ENCODE measurements at places on chromosomes 7 and 10.

DNA sequence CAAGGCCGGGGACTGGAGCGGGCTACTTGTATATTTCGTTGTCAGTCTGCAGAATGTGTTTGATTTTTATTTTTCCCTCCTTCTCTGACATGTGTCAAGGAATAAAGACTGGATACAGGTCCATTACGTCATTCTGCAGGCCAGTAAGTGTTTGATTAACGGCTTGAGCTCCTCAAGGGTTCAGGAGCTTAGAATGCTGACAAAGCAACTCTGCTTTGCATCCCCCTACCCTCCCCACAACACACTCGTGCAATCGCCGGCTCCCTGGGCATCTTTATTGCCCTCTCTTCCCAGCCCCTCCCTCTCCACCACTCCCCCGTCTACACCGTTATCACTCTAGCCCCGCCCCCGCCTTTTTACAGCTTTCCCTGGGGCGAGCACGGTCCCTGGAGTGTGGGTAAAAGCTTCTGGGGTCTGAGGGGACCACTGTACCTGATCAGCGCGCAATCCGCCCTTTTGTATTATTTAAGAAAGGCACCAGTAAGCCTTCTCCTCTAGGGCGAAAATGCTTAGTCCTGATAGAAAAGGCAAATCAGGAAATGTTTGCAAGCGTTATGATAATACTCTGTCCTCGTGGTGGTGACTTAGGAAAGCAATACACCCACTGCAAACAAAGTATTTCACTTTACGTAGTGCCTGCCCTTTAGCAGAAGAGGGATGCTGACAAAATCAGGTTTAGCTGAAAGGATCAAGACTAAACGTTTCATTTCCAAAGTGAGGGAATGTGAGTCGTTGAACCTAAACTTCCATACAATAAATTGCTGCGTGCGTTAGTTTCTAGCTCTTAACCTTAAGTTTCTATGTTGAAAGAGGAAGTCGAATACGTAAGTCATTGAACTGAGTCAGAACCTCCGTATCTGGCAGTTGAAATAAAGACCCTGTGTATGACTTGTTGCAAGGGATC, 1.4 kb upstream of the CREB5 start:
- DNase-seq = peak; percentile 33

DNA sequence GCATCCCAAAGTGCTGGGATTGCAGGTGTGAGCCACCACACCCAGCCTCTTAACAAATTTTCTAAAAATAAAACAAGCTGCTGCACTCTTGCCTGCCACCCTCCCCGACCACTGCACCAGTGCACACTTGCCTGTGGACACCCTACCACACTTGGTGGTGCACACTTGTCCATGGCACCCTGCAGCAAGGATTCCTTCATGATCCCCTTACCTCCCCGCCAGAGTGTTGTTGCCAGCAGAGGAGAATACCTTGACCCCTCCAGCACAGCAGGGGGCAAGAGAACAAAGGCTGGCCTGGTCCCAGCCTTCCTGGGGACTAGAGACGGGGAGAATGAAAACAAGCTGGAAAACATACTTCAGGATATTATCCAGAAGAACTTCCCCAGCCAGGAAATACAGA, 65.9 kb upstream of the KCND2 start:
- DNase-seq = no peak

- DNase-seq = no peak
Observed at GRCh38 chr7:42254217-42254616, 17.2 kb upstream of the GLI3 start.

- DNase-seq = no peak
Observed at GRCh38 chr10:36621346-36621745, 504.1 kb upstream of the ANKRD30A start.

- no peak for DNase-seq
Observed at GRCh38 chr10:103276896-103277712, at the start of gene INA. TSS of gene INA (plus strand) at chr10:103277138. CDS start at chr10:103277212, 74 bp downstream.

GRCh38 chr10:15735763-15736162, 16.0 kb upstream of the ITGA8 start:
- DNase-seq = no peak

GRCh38 chr7:152618427-152618826, 57.5 kb downstream of the XRCC2 start:
- DNase-seq = no peak

DNA sequence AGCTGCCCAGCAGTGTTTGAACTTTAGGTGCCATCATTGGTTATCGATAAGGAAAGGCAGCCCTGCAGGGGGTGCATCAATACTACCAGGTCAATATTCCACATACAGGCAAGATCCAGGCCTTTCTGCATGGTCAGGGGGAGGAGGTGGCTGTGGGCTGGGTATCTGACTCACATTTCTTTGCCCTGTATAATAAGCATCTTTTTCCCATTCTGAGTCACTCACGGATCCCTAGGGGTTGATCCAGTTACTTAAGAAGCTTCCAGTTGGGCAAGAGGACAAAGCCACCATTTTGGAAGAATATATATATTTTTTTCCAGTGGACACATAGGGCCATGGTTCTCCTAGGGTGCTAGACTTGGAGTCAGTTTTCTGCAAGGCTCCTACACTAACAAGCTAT, 114.2 kb upstream of the HABP2 start:
- no peak for DNase-seq

DNA sequence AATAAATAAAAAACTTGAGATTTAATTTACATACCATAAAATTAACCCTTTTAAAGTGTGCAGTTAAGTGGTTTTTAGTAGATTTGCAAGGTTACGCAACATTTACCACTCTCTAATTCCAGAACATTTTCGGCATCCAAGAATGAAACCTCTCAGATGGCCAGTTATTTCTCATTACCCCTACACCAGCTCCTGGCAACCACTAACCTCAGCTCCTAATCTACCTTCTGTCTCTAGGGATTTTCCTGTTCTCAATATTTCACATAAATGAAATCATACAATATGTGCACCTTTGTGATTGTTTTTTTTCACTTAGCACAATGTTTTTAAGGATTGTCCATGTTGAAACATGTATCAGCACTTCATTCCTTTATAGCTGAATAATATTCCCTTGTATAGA, 45.1 kb downstream of the INPP5F start:
- no peak for DNase-seq

DNA sequence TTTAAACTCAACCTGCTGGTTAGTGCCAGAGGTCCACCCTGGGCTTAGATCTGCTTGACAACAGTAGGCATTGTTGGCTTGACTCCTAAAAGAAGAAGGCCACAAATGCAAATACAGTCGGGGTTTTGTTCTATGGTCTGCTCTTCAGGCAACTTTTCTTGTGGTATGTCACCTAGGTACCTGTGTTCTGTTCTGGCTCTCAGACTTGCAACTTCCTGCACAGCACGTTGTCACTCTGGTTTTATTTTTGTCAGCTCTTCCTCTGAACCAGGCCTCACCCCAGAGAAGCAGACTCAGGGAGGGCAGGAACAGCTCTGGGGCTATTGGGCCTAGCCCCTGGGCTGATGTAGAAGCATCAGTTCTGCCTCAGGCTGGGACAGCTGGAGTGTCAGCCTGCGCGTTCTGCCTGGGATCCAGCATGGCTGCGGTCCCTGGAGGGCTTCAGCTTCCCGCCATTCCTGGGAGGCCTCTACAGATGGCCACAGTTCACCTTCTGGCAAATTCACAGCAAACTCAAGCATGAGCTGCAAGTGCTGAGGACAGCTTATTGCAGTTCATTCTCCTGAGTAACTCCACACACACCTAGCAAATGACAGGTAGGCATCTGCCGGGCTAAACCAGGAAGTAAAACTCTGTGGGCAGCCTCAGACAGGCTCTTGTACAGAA, 11.0 kb upstream of the PDCD4 start:
- DNase-seq = no peak

- DNase-seq = no peak
Observed at GRCh38 chr7:50068026-50068425, 25.0 kb downstream of the ZPBP start.

DNA sequence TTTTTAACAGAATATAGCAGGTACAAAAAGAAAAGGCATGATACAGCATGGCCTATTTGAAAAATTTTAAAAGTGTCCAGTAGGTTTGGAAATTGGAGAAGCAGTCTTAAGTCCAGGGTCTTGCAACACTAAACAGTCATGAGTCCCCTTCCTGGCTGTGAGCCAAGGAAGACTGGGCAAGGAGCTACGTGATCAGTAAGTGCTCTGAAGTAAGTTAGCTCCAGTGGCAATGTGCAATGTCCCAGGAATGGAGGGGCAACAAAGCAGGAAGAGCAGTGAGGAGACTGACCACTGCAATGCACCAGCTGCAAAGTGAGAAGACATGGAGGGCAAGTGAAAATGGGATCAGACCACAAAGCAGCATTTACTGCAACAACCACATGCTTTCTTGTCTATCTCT, 72.9 kb upstream of the GRID1 start:
- DNase-seq = no peak

DNA sequence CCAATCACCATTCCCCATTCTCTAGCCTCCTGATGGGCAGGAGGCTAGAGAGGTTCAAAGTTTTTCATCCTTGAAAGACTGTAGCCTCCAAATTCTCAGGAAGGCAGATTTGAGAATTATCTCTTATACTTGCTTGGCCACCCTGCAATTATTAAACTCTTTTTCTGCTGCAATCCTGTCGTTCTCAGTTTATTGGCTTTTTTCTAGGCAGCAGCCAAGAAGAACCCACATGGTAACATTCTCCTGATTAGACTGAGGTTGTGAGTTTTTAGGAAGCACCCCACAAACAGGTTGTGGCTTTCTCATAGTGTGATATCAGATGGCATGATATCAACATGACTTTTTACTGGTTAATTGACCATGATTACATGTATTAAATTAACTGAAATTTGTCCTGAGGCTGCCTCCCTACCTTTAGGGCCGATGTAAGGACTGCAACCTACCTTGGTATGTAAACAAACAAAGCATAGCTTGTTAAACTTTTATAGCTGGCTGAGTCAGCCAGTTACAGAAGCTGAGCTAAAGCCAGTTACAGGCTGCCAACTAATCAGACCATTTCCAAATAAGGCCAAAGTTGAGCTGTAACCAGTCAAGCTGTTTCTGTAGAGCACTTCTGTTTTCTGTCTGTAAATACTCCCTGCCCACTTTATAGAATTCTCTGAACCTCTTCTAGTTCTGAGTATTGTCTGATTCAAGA, 3.2 kb upstream of the ZNF248 start:
- no peak for DNase-seq

GRCh38 chr10:97356318-97356914, 21.9 kb upstream of the FRAT2 start:
- no peak for DNase-seq

DNA sequence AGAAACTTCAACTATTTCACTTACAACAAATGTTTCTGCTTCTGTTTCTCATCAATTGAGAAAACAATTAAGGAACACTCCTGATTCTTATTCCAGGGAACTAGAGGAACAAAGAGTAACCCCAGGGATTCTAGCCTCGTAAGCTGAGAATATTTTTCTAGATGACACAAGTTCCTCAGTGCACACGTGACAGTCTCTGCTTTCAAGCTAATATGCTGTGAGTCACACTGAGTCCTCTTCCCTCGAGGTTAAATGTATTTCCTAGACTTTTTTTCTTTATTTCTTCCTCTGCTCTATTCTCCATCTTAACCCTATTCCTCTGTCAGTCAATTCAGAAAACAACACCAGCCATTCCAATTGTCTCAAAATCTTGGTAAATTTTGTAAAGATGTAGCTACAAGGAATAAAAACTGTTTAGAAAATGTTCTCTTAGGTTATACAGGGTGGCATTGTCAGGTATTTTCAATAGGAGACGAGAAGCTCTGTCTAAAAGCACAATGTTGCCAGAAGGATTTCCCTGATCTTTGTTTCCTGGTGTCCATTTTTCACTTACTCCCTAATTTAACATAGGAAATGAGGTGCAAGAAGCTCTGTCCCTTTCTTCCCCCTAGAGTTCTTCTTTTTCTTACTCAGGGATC, 5.8 kb upstream of the C1GALT1 start:
- peak; percentile 23 for DNase-seq

DNA sequence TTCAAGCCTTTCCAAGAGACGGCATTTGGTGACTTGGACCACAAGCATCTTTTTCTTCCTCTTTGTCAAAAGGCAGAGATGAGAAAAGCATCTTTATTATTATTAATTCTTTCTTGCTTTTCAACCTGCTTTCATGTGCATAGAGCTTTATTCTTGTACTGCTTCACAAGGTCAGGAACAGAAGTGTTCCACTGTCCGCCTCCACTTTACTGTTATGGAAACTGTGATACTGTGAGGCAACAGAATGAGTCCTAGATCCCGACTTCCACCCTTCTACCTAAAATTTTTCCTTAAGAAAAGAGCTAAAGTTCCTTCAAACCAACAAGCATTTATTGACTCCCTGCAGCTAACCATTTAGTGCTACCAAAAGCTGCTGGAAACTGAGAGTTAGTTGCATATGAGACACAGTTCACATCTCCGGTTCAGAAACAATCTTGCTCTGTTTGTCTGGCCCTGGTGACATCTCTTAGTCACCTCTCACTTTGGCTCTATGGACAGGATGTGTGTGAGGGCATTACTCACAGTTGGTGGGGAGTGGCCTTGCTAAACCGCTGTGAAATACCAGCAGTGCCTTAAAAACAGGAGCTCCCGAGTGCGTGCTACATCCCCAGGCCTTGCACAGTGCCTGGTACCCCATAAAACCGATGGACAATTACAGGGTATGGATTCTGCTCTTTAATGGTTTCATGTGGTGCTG, 77.1 kb upstream of the TRIL start:
- no peak for DNase-seq

- peak; percentile 10 for DNase-seq
Observed at GRCh38 chr7:37690206-37690605, 6.6 kb downstream of the GPR141 start.

DNA sequence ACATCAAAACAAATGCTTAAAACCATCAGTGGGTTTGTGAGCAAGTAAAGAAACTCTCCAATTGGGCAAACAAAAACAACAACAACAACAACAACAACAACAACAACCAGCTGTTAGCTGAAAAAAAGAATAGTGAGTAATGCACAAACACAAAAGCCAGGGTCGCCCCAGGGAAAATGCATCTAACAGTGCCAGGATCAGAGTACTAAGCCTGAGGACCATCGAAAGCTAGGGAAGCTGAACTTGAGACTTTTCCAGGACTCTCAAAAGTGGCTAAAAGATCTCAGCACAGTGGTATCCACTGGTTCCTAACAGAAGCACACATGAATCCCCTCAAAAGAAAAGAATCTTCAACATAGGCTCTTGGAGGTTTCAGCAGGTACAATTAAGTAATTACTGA, 83.3 kb downstream of the CPXM2 start:
- no peak for DNase-seq

DNA sequence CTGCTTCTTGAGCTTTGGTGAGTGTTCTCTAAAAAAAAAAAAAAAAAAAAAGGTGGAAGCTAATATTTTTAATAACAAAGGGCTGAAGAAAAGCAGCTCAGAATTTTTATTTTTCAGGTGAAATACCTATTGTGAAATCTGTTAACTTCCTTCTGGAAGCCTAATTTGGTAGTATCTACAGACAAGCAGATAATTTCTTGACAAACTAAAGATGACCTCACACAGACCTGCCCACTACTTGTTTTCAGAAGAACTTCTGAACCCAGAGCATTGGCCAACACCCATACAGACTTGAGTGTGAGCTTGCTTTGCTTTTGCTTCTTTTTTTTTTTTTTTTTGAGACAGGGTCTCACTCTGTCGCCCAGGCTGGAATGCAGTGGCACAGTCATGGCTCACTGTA, 31.2 kb downstream of the LRRC4 start:
- no peak for DNase-seq

- no peak for DNase-seq
Observed at GRCh38 chr7:101315336-101315735, 6.3 kb downstream of the IFT22 start.
